ENCODE measurements at places on chromosomes 1 and 21.

DNA sequence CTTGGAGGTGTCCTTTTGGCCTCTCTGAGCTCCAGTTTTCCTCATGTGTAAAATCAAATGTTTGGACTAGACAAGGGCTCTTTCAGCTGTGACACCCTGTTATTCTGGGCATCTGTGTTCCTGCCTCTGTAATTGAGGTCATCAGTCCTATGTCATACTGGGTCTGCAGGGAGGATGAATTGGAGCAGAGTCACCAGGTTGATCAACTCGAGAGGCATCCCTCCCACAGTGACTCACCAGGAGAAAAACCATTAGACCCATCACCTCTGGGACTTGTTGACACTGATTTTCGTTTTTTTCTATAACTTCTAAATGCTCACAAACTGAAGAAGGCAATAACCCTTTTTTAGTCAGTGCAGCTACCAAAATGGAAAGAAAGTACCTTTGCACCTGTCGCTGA lies 82.2 kb downstream of the ST6GALNAC5 start:
- no peak for DNase-seq

DNA sequence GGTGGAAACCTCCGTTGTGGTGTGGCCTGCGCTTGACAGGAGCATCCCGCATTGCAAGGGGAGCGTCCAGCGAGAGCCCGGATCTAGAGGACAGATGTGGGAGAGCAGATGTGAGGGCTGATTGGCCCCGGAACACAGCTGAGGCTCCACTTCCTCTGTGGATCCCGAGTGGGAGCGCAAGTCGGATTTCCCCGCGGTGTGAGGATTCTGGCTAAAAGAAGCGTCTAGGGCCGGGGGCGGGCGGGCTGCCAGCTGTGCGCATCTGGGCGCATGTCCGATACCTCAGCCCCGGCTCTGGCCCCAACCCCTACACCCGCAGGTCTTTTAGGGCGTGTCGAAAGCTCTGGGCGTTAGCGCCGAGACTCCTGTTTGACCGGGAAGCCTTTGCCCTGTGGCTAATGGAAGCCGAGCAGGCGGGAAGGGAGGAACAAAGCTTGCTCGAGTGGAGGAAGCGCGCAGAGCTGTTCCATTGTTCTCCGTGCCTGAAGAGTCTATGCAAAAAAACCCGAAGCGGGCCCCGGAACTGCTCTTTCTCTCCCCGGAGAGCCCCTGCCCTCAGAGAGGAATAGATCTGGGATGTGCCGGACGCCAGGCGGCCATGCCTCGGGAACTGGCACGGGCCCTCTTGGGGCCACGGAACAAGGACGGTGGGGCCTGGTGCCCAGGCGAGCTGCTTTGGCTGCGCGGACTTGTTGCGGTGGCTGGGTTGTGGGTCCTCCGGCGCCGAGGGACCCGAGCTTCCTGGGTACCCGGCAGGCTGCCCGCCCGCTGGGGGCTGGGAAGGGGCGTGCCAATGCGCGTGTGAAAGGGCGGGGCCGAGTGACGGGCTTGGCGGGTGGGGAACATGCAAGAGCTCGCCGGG lies 111.1 kb downstream of the NAV1 start:
- DNase-seq = peak; percentile 44

DNA sequence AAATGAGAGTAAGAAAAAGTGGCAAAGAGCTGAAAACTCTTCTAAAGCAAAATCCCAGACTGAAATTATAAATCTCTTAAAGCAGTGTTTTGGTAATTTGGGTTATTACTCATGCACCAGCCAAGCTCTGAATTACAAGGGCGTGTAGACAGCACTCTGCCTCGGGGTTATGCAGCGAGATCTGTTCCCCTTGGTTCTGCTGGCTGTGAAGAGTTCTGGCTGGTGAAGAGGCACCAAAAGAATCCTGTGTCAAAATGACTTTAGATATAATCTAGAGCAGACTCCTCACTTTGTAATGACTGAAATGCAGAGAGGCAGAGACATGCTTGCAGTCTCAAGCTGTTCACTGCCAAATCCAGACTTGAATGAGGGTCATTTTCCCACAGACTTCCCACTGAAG lies 461.8 kb upstream of the CXADR start:
- DNase-seq = no peak

- no peak for DNase-seq
These were observed 11.7 kb downstream of the NR5A2 start for GRCh38 chr1:200038981-200039848.

GRCh38 chr1:156698995-156699394 lies 6.4 kb downstream of the CRABP2 start:
- DNase-seq = no peak

DNA sequence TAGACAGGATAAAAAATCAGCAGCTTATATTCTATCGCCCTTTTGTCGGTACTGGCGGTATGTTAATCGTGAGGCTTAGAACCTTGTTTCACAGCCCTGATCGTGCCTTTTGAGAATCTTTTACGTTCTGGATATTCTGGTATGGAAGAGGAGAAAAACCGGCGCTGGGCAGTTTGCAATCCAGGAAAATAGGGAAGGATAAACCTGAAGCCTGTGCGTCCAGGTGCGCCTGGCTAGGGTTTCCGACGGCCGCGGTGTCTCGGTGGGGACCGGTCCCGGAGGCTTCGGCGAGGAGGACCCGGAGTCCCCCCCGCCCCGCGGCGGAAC lies 258 bp upstream of the SYPL2 start:
- DNase-seq = no peak

- DNase-seq = no peak
These were observed 50.1 kb upstream of the RWDD3 start for GRCh38 chr1:95183952-95184351.

- no peak for DNase-seq
These were observed 35.9 kb downstream of the VTCN1 start for GRCh38 chr1:117174851-117175250.

GRCh38 chr1:246724731-246725095 lies 504 bp downstream of the SCCPDH start:
- peak; percentile 4 for DNase-seq

DNA sequence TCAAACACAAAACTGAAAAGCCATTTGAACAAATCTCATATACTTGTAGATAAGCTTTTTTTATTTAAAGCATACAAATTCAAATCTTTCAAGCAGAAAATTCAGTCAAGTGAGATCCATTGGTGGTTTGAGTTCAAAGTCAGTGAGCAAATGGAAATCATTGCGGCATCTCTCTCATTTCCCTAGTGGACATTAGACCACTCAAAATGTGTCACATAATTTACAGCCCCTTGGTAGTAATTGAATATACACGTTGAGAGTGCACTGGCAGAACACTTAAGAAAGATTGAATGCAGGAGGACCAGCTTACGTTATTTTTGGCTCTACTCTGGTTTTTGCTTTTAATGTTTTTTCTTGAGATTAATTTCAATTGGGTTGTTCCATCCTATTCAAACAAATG lies 633.7 kb downstream of the USP25 start:
- DNase-seq = no peak

DNA sequence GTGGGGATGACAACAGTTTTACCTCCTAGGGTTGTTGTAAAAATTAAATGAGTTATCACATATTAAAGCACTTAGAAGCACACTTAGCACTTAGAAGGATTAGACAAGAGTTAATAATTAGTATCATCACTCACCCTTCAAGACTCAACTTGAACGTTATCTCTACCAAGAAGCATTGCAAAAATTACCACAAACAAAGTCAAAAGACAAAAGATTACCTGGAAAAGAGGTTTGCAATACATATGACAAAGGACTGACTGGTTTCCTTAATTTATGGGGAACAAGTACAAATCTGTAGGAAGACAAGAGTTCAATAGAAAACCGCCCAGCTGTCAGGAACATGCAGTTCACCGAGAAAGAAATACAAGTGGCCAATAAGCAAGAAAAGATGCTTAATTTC lies 93.3 kb upstream of the ATP1A1 start:
- no peak for DNase-seq

- no peak for DNase-seq
These were observed 62.6 kb downstream of the MAP3K7CL start for GRCh38 chr21:29193072-29193471.

DNA sequence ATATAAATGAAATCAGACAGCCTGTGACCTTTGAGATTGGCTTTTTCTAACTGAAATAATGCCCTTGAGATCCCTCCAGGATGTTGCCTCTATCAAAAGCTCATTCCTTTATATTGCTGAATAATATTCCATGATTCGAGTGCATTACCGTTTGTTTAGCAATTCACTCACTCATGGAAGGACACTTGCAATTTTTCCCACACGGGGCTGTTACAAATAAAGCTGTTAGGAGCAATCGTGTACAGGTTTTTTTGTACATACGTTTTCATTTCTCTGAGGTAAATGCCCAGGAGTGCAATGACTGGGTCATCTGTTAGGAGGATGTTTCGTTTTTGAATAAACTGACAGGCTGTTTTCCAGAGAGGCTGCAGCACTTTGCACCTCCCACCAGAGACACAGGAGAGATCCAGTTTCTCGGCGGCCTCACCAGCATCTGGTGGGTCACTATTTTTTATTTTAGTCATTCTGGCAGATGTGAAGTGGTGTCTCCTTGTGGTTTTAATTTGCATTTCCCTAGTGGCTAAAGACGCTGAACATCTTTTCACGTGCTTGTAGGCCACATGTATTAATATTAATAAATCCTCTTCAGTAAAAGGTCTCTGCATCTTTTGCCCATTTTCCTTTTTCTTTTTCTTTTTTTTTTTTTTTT lies 11.0 kb downstream of the PRDM15 start:
- no peak for DNase-seq

GRCh38 chr1:46464013-46464548 lies 25.6 kb upstream of the DMBX1 start:
- no peak for DNase-seq

- no peak for DNase-seq
These were observed 435.7 kb upstream of the RUNX1 start for GRCh38 chr21:35484851-35485250.

DNA sequence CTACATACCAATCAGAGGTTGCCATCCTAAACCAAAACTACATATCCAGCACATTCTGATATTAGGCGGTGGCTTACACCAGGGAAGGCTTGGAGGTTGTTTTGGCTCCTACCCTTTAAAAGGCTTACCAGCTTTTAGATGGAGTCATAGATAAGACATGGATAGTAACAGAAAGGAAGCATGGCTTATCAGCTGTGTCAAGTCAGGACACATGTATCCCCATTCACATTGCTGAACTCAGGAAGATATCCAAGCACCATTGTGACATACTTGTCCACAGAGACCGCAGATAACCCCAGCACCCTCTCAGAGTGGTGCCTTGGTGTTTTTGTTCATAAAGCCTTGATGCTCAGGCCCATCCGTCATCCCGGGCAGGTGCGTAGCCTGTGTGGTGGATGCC lies 39.7 kb downstream of the ADARB1 start:
- DNase-seq = no peak

DNA sequence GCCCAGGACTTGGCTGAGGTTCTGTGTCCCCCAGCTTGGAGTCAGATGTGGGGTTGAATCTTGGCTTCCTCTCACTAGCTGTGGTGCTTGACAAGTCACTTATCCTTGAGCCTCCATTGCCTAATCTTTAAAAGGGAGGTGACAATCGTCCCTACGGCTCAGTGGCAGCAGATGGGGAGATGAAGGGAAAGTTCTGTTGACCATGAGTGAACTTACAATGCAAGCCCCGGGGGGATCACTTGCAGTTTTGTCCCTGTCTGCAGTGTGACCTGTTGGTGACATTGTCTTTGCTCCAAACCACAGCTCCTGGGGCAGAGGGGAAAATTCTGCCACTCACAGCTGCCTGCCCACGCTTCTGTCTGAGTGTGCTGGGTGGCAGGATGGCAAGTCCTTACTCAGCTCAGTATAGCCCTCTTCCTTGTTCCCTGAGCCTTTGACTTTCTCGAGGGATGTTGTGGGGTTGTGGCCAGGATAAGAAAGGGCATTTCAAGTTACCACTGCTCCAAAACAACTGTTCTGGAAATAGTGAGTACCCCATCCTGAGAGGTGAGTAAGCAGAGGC lies 1.7 kb downstream of the PCSK9 start:
- no peak for DNase-seq

DNA sequence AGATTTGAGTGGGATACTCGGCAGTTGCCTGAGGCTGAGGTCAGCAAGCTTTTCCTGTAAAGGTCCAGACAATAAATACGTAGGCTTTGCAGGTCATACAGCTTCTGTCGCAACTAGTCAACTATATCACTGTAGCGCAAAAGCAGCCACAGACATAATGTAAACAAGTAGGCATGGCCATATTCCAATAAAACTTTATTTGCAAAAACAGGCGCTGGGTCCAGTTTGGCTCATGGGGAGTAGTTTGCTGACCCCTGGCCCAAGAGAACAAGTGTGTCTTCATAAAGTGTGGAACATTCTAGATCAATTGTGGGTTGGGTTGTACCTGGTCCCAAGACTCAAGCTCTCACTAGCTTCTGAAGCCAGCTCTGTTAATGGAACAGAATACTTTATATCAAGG lies 78.8 kb downstream of the MIS18A start:
- no peak for DNase-seq

- no peak for DNase-seq
These were observed 2.6 kb downstream of the ERG start for GRCh38 chr21:38495696-38496095.

- no peak for DNase-seq
These were observed 94.5 kb upstream of the ATP1A1 start for GRCh38 chr1:116278541-116278866.

DNA sequence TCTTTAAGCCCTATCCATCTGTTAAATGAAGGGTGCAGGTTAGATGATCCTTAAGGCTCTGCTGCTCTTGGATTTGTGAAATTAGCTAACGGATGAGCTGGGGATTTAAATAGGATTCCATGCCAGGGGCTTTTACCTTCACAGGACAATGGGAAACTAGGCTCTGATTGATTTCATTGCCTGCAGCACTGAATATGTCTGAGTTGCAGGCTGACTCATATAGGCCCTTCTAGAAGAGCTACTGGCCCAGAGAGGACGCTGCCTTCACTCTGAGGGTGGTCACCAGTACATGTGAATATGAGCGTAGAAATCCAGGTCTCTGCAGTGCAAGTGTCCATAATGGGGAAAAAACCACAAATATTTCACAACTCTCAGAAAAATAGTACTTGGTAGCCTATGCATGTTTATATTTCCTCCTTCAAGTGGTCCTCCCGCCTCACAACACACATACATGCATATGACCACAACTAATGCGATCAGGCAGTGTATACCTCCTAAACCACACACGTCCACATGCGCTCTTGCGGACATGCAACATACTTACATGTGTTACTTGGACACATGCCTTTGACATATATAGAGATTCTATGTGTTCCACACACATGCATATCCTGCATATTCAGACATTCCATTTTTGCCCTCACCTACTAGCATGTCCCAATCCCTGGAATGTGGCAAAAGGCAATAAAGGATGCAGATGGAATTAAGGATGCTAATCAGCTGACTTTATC lies 233.8 kb upstream of the JUN start:
- DNase-seq = no peak

- DNase-seq = no peak
These were observed 2.7 kb upstream of the PLEKHO1 start for GRCh38 chr1:150146849-150147542.

DNA sequence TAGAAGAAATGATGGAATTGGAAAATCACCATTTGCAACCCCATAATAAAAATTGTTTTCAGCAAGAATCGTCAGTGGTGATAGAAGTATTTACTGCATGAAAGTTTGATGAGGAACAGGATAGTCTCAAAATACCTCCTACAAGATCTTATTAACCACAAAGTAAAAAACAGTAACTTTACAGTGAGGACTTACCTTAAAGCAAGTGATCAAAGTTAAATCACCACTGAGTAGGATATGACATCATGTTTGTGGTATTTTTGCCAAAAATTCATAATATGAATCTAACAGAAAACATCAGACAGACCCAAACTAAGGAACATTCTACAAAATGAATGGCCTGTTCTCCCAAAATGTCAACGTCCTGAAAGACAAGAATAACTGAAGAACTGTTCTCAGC lies 19.9 kb downstream of the ALDH9A1 start:
- DNase-seq = no peak

- no peak for DNase-seq
These were observed 70.4 kb downstream of the UBR4 start for GRCh38 chr1:19139711-19140110.

GRCh38 chr1:8643542-8644536 lies 173.6 kb downstream of the RERE start:
- no peak for DNase-seq
